ENCODE measurements at places on chromosomes 3 and 15.

DNA sequence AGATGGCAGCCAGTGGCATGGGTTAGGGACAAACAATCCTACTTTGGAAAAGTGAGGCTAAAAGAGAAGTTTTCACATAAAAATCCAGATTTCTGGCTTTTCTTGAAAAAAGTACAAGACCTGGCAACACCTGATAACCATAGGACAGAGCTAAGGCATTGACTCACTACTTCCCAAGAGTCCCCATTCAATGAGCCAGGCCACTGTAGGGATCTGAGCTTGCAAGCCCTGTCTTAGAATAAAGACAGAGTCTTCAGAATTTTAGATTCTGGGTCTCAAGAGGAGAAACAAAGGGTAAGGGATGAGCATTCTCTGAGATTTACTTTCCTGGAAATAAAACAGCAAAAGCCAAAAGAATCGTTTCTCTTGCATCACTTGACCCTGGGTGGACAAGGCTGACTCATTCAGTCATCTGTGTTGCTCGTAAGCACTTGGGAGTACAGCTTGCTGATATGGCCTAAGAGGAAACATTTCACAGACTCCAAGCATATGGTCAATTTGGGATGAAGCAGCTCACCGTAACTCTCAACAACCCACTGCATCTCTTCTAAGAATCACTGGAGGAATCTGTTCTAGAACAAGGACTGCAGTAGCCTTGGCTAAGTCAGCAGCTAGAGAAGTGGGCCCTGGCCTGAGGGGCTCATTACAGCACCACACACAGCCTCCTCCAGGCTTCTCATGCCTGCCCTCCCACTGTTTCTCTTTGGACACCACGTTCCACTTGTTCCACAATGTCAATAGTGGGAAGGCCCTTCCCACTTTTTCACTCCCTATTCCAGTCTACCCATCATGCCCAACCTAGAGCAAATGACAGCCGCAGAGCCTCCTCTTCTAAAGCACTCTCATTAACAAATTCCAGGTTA is 86.2 kb downstream of the RFTN1 start:
- DNase-seq: no peak

- DNase-seq: no peak
Measured at GRCh38 chr3:8505621-8506020, 4.0 kb downstream of the LMCD1 start.

- DNase-seq: no peak
Measured at GRCh38 chr3:154129625-154130024, 8.4 kb downstream of the ARHGEF26 start.

- no peak for DNase-seq
Measured at GRCh38 chr3:17802950-17803349, 60.5 kb upstream of the TBC1D5 start.

- DNase-seq: no peak
Measured at GRCh38 chr3:27133060-27133459, 236.1 kb downstream of the NEK10 start.

DNA sequence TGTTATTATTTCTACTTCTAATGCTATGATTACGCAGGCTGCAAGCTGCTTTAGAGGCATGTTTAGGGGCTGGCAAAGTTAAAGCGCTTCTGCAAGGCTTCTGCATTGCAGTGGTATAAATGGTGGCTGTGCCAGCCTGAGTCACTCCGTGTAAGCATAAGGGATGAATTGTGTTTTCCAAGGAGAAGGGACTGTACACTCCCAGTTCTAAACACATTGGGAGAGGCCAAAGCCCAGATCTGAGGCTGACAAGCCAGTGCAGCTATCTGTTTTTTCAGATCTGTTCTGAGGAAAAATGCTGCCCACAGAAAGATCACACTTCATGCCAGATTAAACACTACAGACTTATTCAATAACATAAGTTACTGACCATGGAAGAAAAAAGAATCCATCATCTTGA is 83.8 kb downstream of the PRICKLE2 start:
- peak; percentile 54 for DNase-seq

- DNase-seq: no peak
Measured at GRCh38 chr3:101020351-101021015, 27.3 kb upstream of the ABI3BP start.

- DNase-seq: no peak
Measured at GRCh38 chr3:130897316-130897715, 3.4 kb downstream of the ATP2C1 start.

DNA sequence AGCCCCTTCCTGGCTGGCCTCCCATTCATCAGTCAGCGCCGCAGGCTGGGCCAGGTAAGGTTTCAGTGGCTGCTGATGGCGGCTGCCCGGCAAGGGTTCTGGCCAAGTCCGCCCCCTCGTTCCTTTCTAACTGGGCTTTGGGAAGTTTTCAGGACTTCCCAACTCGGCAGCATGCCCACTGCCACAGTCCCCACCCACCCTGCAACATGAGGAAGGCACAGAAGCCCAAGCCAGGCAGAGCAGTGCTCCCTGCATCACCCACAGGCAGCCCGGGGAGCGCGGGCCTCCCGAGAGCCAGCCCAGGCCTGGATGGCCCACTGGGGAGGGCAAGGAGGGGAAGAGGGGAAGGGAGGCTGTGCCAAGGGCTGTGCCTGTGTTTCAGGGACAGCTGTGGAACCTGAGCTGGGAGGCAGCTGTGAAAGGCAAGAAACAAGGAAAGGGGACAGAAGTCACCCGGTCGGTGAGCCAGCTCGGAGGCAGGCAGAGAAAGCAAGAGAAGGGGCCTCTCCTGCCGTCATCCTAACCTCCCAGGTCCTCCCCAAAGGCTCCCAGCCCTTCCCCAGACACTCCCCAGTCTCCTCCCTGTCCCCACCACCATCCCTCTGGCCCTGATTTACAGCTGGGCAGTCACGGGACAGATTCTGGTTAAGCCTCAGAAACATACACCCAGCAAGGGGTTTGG is 73.9 kb downstream of the CPN2 start:
- no peak for DNase-seq

DNA sequence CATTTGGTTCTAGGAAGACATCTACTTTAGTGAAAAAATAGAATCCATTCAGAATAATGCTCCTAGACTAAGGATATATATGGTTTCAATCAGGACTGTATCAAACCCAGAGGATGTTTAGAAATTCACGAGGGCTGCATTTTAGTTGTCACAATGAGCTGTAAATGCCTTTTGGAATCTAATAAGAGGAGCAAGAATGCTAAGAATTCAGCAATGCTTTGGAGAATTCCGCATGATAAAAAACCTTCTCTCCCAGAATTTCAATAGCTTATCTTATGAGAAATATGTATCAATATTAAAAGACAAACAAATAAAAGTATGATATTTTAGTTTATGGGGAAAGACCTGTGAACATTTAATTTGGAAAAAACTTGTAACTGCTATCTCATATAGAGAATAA is 885.1 kb downstream of the ZPLD1 start:
- no peak for DNase-seq

GRCh38 chr3:71330909-71331308 is 252.6 kb downstream of the FOXP1 start:
- DNase-seq: no peak

DNA sequence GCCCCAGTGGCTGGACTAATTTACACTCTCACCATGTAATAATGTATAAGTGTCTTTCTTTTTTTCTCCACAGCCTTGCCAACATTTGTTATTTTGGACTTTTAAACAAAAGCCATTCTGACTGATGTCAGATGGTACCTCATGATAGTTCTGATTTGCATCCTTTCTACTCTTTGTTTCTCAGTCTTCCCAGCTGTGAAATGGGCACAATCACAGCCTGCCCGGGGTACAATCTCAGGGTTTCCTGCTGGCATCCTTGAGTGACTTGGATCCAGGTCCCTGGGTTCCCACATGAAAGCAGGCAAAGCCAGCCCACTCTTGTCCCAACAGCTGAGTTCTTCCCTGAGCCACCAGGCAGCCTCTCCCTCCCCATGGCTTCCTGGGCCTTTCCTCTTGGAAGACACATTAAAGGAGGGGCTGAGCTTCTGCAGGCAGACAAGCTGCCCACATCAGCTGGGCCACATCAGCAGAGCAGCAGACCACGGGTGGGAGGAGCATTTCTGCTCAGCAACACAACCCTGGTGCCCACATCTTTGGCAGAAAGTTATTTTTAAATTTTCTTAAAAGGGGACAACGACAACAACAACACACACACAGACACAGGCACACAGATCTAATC is 82.0 kb downstream of the MYLK start:
- DNase-seq: no peak

- no peak for DNase-seq
Measured at GRCh38 chr3:133884887-133885711, 10.6 kb downstream of the RAB6B start.

DNA sequence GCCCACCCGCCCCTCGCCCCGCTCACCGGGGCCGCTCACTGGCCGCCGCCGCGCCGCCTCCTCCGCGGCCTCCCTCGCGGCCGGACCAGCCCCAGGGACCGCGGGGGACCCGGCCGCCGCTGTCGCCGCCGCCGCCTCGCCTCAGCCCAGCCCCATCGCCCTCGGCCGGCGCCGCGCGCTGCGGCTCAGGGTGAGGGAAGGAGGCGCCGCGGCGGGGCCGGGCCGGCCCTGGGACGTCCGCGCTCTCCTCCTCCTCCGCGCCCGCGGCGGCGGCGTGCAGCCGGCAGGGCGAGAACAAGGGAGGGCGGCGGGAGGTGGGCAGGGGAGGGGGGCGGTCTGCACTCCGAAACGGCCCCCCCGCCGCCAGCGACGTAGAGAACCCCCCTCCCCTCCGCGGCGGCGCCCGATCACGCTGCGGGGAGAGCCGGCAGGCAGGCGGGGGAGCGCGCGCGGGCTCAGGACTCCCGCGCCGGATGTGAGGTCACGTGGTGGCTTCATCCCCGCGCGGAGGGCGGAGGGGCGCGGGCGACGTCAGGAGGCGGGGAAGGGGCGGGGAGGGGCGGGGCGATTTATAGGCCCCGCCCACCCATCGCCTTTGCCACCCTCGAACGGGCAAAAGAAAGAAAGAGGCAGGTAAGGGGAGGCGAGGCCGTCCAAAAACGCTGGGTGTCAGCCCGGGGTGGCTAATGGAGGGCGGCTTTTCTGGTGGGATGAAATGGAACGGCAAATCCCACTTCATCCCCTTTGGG is at the start of gene ATP13A3:
Gene ATP13A3 (minus strand): TSS at position 463 of the 749 bp plus-strand sequence. CDS start 24,812 bp downstream, outside the sequence.
- DNase-seq: peak; percentile 95

DNA sequence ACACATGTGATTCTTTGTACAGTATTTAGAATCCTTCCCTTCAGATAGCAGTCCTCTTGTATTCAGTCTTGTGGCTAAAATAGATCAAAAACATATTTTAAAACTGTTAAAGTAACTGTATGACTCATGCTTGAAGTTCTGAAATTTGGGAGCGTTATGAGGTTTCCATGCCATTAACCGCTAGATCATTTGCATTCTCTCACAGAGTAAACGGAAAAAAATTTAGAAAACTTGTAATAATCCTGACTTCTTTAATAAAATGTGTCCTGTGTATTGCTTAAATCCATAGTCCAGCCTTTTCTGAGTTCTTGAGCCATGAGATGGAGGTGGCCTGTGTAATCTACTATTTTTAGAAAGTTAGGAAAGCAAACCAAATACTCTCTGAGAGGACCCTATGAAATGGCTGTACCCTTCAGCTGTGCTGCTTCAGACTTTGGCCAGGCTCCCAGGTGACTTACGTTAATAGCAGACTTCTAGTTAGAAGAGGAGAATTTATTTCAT is 33.8 kb downstream of the MBNL1 start:
- no peak for DNase-seq

GRCh38 chr3:177317247-177317646 is 120.0 kb upstream of the TBL1XR1 start:
- DNase-seq: no peak

- no peak for DNase-seq
Measured at GRCh38 chr15:69289342-69290146, 9.2 kb upstream of the PAQR5 start.

DNA sequence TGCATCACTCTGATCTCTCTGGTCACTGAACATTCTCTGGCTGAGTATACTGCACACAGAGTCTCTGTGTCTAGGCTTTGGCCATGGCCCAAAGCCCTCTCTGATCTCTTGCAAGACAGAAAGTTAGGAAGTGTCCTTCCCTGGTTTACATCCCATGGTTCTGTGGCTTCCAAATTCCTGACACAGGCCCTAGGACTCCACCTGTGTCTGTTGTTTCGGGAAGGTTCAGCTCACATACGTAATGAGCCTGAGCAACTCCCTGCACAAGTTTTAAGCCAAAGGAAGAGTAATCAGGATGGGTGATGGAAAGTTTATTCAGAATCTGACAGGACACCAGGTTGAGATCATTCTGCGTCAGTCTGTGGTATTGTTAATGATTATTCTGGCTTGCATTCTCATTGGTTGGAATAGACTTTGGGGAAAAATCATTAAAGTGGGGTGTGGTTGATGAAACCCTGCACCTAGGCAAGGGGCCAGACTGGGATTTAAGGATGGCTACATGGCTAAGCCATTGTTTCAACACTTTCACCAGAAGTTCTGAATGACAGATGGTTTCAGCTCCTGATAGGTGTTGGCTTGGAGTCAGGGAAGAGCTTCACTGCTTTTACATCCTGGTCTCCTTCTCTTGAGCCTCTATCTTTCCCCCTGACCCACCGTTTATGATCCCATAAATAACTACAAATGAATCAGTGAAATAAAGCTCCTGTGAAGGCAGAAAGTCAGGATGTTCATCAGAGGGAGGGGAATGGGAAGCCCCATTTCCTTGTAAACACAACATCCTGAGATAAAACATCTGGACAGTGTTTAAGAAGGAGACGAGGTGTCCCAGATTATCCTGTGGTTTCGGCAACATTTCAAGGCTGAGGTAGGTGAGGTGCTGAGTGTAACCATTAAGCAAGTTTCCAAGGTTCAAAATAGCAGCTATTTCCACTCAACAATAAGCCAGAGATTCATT is 14.1 kb downstream of the LCMT2 start:
- DNase-seq: no peak

DNA sequence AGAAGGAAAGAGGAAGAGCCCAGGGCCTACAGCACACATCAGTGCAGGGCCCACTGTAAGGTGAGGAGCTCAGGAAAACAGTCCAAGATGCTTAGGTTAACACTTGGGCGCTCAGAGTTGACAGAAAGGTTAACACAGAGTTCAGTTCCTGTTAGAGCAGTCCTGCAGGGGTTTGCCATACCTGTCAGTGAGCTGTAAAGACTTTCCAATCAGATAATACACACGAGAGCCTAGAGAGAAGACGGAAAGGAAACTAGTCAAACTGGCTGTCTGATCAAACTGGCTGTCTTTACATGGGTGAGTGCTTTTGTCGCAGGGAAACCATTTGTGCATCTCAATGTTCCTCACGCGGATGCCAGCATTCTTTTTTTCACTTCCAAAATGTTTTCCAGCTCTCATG is 61.4 kb upstream of the ARHGEF26 start:
- peak; percentile 33 for DNase-seq

DNA sequence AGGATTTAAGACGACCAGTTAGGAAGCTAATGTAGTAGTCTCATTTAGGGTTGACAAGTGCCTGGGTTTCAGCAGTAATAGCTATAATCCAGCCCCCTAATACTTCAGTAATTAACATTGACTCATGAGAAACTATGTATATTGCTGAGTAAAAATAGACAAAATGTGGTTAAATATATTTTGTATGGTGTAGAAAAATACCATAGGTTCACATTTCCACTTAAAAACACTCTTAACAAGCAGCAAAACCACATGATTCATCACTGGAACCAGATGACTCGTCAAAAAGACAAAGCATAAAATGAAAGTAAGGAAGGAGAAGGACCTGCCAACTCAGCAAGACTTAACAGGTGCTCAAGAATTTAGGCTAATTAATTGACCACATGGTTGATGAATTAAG is 288.9 kb downstream of the EFHB start:
- no peak for DNase-seq

Measured in Ammon's horn (tissue), 1 donor.